ENCODE measurements at places on chromosomes 11 and 22.

- DNase-seq, result no peak
Observed at GRCh38 chr11:101049123-101049522, 80.5 kb downstream of the PGR start.

DNA sequence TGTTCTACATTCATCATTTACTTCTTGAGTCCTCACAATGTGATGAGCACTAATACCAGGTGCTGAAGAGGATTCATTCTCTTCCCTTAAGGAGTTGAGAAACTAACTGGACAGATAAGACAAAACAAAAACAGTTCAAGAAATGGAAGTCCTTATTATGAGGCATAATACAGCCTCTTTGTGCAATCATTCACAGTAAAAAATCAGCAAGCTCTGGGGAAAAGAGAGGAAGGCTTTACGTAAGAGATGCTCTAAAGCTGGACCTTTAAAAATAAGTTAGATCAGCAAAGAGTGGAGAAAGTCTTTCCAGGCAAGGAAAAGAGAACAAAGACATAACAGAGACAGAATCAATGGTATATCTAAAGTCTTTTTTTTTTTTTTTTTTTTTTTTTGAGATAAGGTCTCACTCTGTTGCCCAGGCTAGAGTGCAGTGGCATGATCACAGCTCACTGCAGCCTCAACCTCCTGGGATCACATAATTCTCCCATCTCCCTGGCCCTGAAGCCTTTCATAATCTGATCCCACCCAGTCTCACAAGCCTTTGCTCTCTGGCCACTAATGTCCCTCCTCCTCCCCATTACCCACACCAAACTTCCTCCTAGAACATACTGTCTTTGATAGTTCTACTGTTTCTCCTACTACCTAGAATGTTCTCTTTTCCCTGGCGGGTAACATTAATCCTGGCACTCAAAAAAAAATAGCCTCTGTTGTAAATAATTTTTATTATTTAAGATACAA is 40.9 kb downstream of the MRTFA start:
- no peak for DNase-seq

DNA sequence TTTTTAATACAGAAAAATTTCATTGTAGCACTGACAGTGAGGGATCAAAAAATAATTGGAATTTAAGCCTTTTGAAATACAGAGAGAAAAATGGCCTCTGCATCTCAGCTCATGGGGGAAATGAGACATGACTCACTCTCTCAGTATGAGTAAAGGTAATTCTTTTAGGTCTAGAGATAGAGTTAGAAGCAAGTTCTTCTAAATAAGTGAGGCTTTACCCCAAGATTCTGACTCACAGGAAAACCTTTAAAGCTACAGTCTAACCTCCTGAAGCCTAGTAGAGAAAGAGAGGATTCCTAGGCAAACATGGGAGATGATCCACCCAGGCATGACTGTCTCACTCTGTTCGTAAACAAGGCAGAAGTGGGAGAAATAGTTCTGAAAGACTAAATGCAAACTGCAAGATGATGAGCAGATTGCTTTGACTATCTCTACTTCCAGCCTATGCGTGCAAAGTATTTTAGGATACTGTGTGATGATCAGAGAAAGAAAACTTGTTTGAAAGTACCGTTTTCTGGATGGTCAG is 1003.3 kb upstream of the CCDC90B start:
- no peak for DNase-seq

DNA sequence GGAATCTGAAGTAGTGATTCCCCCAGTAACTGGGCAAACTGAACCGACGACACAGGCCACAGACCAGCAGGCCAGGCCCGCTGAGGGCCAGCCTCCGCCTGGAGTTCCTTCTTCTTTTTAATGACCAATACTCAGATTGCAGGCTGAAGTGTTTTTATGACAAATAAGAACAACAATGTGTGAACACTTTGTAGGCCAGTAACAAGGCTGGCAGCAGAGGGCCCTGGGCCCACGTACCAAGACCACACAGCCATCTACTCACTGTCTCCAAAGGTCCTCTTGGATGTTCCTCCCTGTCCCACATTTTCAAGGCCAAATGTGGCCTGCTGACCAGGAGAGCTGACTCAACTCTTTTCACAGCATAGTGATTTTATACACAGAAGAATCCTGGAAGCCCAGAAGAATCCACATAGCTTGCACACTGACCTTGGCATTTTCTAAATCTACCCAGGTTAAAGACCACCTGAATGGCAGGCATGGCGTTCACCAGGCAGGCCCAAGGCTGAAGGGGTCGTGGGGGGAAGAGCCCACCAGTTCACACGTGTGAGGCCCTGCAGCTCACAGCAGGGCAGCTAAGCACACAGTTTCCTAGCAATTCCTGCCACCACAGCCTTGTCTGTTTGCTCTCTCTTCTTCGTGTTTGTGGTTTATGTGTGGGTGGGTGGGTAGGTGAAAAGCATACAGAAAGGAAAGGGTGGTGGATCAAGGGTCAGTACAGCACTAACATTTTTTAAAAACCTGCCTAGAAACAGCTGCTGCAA is 13.3 kb downstream of the SMCO4 start:
- DNase-seq, result no peak

- no peak for DNase-seq
Observed at GRCh38 chr11:63769714-63770455, 1.3 kb upstream of the ZFTA start.

GRCh38 chr11:19380375-19380774 is 139.6 kb upstream of the E2F8 start:
- no peak for DNase-seq
